Mesothelial cell of epicardium (in vitro differentiated cells): ENCODE measurements at places on chromosomes 12 and 14. TPM values are rescaled to one million over a fixed set of nuclear protein-coding genes. Genes with fewer than 3 reads are reported as not detected.

DNA sequence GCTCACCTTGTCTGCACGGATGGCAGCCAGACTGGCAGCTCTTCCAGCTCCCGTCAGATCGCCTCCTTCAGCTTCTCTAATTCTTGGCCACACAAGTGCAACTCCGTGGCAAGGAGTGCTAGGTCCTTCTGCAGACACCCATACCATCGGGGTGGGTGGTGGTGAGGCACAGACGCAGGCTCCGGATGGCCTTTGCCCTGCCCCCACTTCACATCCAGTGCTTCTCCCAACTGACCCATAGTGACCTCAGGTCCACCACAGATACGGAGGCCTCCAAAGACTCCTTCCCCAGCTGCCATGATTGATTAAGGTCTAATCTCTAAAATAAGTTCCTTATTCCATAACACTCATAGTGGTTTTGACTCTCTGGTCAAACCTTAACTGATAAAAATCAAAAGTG is 19.9 kb upstream of the CD27 start:
- no peak for DNase-seq

AMHR2 gene
- 11.1 to 13.8 TPM (median 12.3 TPM) in 3 replicates for total RNA-seq

DNA sequence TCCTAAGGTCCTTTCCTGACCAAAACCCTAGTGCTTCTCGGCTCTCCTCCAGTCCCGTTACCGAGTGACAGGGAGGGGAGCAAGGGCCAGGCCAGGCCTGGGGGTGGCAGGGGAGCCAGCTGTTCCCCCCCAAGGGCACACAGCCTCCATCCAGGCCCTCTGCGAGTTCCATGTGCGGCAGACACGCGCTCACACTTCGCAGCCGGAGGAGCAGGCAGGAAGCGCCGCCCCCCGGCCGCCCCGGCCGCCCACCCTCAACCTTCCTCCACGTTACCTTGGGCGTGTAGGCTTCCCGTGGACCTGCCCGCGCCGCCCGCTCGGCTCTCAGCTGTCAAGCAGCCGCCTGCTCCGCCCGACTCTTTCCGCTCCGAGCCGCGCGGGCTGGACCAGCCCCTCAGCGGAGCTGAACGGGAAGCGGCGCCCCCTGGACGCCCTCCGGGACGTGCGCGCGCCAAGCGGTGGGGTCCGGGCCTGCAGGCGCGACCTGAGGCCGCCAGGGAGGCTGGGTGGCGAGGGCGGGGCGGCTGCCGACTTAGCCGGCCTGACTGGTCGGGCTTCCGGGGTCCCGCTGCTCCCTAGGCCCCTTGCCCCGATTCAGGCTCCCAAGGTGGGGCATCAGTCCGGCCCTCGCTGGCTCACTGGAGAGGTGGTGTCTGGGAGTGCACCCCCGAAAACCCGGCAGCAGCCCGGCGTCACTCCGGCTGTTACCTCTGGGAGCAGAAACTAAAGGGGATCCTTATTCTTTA is at the start of gene CRACR2A:
Gene CRACR2A (minus strand): TSS at position 369 of the 746 bp plus-strand sequence. CDS start 56,110 bp downstream, outside the sequence.
- DNase-seq: peak; percentile 76

GRCh38 chr12:26768611-26769603 is 64.1 kb downstream of the ITPR2 start:
- DNase-seq: no peak

CATSPERB gene
- total RNA-seq: 0.56 to 1.0 TPM (median 0.61 TPM) in 3 replicates

- no peak for DNase-seq
These were observed 224.8 kb downstream of the CACNA1C start for GRCh38 chr12:2277492-2278155.

DNA sequence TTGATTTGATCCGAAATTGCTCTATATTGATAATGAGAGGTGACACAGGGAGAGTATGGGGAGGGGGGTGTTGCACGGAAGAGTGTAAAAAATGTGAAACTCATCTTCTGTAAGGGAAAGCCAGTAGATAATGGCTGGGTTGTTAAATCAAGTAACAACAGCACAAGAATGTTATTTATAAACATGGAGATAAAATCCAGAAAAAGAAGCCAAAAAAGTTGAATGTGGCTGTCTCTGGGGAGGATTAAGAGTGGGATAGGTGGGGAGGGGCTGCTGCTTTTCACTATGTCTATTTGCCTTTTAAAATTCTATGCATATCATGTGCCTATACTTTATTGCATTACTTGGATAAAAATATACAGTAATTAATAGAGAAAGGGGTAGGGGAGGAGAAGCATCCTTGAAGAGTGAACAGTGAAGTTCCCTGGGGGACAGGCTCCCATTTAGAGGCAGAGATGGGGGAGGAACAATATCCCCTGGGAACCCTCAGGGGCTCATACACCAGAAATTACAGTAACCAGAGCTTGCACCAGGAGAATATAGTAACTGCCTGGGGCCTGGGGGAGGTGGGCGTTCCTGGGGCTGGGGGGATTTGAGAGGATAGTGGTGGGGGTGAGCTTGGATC is 39.2 kb upstream of the ANKRD9 start:
- DNase-seq: no peak
